B cell (primary cell): ENCODE measurements at places on chromosomes 4 and X.
A peak's percentile ranks its signal among the peaks of the same experiment; 100 is the strongest.

DNA sequence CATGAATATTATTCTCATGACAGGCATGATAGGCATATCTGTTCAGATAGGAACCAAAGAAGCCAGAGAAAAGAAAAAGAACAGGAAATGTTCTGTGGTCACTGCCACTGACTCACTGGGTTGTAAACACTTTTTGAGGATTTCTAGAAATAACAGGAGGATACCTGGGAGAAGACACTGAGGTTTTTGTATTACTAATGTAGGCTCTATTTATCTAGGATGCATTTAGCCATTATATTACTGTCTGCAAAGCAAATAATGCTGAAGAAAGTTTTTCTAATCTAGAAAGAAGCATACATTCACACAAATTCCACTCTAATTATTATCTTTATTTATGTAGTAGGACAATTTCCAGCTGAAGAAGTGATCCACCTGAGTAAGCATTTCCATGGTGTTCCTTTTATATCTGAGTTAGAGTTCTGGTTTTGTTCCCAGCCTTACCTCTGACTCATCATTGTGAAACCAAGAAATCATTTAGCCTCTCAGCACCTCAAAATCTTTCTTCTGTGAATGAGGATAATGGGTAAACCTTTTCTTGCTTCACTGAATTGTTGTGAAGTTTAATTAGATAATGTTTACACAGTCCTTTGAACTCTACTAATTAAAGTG lies 40.2 kb upstream of the EPGN start:
- DNase-seq: no peak

DNA sequence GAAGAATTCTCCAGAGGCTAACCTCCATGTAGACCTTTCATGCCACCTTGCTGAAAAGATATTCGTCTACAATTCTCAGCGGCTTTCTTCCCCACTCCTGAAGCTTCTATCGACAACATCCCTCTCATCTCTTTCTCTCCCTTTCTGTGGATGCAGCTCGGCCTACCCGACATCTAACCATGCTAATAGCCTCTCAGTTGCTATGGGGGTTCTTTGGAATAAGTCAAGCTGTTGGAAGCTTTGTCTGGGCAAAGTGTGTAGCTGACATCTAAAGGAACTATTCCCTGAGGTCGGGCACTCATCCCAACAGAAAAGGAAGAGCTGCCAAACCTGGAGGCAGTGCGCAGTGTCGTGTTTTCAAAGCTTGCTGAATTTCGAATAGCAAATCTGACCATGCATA lies 192.1 kb downstream of the RBMX2 start:
- DNase-seq: no peak

GRCh38 chr4:27592738-27593137 lies 732.1 kb downstream of the STIM2 start:
- DNase-seq: no peak

GRCh38 chr4:1802151-1802715 lies 9.1 kb downstream of the FGFR3 start:
- no peak for DNase-seq

DNA sequence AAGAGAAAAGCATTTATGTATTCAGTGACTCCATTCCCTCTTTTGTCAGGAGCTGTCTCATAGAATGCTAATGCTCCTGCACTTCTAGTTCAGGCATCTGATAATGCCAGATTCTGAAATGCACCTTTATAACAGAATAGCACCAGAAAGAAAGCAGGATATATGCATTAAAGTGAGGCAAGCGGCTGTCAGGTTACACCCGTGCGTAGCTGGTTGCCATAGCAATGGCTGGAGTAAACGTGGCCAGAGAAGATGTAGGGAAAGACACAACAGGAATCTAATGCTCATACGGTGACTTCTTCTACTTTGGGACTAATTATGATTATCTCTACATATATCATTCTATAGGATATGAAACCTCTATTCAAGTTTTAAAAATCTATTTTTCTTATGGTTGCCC lies 5.9 kb downstream of the EMCN start:
- DNase-seq: no peak

GRCh38 chr4:140268186-140268841 lies 105.1 kb upstream of the SCOC start:
- no peak for DNase-seq

GRCh38 chr4:11299016-11299415 lies 129.7 kb downstream of the HS3ST1 start:
- no peak for DNase-seq

- DNase-seq: no peak
Measured at GRCh38 chr4:157072002-157072401, 3.9 kb upstream of the GLRB start.

DNA sequence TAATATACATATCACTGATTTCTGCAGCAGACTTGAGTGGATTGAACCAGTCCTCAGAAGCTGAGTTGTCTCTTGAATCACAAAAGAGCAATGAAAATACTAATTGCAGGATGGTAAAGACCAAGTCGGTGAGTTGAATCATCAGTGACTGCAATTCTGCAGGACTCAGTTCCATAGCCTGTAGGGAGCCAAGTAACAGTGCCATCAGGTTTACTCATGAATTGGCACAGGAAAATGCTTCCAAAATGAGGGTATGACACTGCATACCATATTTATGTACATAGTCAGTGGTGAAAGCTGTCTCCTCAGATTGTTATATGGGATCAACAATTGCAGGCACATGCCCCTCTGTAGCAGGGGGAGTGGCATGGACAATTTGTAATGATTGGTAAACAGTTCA lies 192.8 kb downstream of the CCNG2 start:
- DNase-seq: no peak

GRCh38 chr4:41992967-41993857 lies 2.9 kb downstream of the SLC30A9 start:
- DNase-seq: no peak

- DNase-seq: no peak
Measured at GRCh38 chr4:109989044-109989443, 76.4 kb downstream of the EGF start.

GRCh38 chr4:129641179-129641578 lies 545.2 kb downstream of the C4orf33 start:
- DNase-seq: peak; percentile 35

GRCh38 chr4:1374706-1375045 lies 27.7 kb downstream of the UVSSA start:
- no peak for DNase-seq

GRCh38 chrX:136147315-136147901 lies at the start of gene FHL1:
Gene FHL1, plus strand, starts transcription at chrX:136147533.
- DNase-seq: peak; percentile 52

GRCh38 chrX:17563076-17563475 lies 174.2 kb upstream of the SCML1 start:
- no peak for DNase-seq

- DNase-seq: no peak
Measured at GRCh38 chr4:1084394-1084793, 29.0 kb downstream of the RNF212 start.

DNA sequence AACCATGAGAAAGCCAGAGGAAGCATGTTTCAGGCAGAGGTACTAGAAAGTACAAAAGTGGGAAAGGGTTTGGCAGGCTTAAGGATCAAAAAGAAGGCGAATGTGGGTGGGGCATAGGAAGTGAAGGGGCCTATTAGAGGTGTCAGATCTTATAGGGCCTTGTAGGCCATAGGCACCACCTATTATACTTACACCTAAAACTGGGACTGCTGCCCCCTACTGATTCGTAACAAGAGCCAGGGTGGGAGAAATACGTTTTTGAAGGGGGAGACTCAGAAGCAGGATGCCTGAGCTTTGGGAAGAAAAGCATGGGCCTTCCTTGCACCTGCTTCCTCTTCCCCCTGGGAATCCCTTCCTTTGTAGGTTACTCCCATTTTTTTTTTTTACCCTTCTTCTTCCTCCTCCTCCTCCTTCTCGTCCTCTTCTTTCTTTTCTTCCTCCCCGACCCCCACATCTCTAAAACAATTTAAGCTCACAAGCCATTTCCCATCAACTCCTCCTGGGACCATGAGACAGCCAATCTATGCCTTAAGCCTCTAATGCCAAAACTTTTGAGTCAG lies 40.7 kb upstream of the GPC3 start:
- DNase-seq: no peak
